CD4-positive, alpha-beta T cell treated with Interleukin-6 for 4 hours (primary cell): ENCODE measurements at places on chromosomes 6 and 20.

DNA sequence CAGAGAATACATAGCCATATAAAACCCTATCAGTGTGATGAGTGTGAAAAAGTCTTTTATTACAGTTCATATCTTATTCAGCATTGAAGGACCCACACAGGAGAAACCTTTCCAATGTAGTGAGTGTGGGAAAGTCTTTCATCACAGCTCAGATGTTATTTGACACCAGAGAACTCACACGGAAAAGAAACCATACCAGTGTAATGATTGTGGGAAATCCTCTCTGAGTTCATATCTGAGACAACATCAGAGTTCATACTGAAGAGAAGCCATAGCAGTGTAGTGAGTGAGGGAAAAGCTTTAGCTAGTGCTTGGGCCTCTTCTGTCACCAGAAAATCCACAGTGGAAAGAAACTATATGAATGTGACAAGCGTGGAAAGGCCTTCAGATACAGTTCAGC is 8.6 kb upstream of the ZSCAN16 start:
- DNase-seq = no peak

GRCh38 chr6:157268396-157268795 is 54.9 kb downstream of the TMEM242 start:
- no peak for DNase-seq

GRCh38 chr6:3748208-3749066 is 3.1 kb downstream of the PXDC1 start:
- peak; percentile 31 for DNase-seq

DNA sequence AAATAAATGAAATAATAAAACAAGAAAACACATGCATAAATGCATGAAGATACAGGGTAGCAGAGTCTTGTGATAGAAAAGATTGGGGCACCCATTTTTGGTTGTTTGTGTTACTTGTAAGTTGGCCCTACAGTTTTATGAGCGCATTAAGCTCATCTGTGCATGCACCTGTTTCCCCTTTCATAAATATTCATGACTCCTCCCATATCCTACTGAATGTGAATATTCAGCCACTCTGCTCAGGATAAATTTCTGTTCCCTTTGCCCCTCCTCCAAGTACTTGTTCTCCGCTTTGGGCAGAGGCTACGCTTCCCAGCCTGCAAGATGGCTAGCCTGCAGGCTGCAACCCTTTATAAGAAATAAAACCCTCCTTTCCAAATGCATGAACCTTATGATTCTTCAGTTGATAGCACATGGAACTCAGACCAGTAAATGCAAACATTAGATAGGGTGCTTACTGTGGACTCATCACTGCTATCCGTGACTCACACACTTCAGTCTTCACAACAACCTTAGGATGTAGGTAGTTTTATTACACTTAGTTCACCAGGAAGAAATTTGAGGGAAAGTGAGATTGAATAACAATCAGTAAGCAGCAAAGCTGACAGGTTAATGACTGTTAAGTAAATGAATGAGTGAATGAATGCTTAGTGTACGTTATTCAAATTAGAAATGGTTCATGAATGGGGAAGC is 15.0 kb downstream of the ALDH8A1 start:
- DNase-seq = no peak

GRCh38 chr20:15146948-15147347 is 809.5 kb upstream of the FLRT3 start:
- DNase-seq = no peak

DNA sequence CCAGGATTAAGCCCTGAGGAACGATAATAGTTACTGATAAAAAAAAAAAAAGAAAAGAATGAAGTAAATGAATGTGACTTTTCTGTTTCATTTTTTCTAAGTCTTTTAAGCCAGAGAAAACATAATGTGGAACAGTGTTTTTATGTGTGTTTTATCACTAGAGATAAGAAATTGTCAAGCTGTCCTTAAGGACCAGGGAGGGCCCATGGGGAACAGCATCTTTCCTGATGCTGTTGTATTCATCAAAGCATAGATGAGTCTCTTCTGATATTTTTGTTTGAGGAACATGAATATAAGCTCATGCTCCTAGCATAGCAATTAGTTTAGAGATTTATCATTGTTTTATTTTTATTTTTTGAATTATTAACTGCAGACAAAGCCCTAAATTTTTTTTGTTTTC is 150.2 kb downstream of the LAMA2 start:
- no peak for DNase-seq

GRCh38 chr6:90446164-90446563 is 140.7 kb downstream of the MAP3K7 start:
- no peak for DNase-seq

DNA sequence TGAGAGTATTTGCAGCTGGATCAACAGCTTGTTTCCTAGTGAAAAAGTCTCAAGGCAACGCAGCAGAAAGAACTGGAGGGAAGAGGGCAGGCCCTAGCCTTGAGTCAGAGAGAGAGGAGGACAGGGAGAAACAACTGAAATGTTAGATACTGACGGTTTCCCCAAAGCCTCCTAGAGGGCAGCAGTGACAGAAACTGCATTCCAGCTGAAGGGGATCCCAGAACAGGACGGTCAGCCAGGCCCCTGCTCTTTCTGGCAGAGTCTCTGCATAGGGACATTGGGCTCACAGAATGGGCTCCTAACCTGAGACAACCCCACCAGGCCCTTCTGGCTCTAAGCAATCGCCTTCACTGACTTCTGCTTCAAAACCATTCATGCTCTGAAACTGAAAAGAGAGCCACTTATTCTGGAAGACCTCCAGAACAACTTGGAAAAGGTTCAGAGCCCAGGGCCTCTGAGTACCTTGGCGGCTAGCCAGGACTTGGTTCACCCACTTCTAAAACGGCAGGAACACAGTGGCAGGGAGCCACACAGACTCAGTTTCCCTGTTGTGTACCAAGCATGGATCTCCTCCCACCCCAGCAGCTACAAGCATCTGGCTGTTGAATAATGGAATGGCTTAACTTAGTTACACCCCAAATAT is 72.9 kb downstream of the PSMB1 start:
- DNase-seq = no peak

- no peak for DNase-seq
Observed at GRCh38 chr6:13461805-13462204, 25.6 kb downstream of the GFOD1 start.

DNA sequence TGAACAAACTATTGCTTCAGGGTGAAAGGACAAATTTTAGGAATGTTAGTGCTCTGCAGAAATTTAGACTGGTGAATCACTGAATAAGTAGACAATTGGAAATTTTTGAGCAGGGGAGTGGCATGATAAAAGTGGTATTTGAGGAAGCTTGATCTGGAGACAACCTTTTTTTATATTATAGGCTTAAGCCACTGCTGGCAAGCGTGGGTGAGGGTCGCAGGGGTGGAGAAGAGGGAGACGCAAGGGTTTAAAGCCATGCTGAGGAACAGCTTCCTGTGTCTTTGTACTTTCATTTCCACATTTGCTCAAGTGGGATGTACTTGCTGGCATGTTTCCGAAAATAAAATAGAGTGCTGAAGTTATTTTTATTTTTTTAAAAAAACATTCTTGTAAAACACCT is 23.7 kb downstream of the NCOA7 start:
- DNase-seq = no peak

GRCh38 chr6:11750682-11751081 is 27.9 kb downstream of the ADTRP start:
- no peak for DNase-seq
